ENCODE measurements at places on chromosomes 16 and 17.

- DNase-seq: no peak
Measured at GRCh38 chr16:67708368-67708771, 10.7 kb downstream of the GFOD2 start.

DNA sequence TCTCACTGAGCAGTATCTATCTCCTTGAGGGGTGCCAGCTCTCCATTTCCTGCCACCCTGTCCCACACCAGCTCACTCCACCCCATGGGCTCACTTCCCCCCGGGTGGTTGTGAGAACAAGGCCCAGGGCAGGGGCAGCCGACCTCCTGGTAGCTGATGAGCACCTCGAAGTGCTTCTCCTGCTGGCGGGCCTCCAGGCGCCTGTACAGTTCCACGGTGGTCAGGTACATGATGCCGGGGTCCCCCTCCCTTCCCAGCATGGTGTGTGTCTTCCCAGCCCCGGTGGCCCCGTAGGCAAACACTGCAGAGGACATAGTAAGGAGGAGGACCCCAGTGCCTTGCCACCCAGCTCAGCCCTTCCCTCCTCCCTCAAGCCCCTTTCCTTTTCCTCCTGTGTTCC, 12.5 kb downstream of the KIF18B start:
- DNase-seq: no peak

DNA sequence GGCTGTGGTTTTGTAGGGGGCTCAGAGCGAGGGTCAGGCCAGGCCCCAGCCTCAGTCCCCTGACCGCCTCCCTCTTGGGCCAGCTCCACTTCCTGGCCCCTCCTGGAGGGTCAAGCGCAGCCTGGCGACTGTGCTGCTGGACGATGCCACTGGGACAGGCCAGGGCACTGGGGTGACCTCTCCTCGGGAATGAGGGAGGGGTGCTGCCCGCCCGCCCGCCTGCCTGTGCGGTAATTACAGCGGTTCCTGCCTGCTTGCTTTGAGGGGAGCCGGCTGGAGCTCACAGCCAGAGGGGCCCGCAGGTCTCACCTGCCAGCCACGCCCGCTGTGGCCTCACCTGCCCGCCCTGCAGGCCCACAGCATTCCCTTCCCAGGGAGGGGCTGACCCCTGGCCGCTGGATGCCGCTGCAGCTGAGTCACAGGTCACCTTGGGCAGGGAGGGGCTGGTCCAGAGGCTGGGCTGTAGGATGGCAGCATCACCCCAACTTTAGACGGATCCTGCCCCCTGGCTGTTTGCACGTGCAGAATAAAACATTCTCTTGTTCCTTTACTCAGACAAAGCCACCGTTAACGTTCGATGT, 76.7 kb upstream of the CBX4 start:
- DNase-seq: no peak

DNA sequence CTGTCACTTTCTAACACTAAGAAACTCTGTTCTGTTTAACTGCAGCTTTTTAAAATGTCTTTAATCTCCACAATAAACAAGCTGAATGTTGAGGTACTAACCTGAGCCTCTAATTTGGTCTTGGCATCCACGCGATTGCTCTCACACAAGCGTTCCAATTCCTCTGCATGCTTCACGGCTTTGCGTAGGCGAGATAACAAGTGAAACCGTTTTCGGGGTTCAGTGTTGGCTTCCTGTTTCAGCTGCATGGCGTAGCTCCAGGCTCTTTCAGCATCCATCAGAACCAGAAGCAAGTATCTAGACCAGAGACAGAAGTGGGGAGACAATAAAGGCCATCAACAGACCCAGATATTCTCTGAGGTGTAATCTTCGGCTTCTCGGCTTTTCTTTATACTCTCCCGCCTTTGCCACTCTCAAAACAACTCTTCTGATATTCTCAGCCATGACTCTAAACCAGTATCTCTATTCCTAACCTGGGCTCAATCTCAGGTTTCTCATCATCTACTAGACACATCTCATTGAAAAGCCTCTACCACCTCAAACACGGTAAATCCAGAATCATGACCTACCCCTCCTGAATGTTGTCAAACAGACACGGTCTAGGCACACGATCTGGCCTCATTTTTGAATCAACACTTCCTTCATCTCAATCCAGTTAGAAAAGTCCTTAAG, 8.3 kb downstream of the SRP68 start:
- no peak for DNase-seq

GRCh38 chr17:50661795-50662391, 27.2 kb downstream of the ABCC3 start:
- peak; percentile 94 for DNase-seq

DNA sequence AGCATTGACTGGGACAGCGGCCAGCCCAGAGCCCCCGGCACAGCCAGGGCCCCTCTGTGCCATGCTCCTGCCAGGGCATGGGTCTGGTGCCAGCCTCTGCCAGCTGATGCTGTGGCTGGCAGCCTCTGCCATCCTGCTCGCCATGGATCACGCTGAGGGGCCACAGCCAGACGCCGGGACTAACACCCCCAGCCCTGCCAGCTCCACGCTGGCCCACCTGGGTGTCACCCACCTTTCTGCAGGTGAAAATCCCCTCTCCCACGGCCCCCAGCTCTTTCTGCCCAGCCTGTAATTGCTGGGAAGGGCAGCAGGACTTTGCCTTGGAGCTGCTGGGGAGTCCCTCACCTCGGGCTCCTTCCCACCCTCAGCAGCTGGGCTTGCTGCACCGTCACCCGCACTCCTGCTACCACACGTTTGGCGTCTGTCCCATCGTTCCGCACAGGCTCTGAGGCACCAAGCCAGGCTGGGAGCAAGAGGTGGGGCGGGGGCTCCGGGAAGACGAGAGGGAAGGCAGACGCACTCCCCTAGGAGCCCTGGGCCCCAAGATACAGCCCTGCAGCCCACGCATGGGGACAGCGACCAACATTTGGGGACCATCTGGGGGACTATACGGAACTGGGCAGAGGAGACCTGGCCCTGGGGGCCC, 42.0 kb upstream of the ACSF3 start:
- no peak for DNase-seq

- DNase-seq: peak; percentile 80
Measured at GRCh38 chr16:57318240-57318970, 33.9 kb upstream of the PLLP start.

- no peak for DNase-seq
Measured at GRCh38 chr17:16040710-16041251, 41.2 kb downstream of the TTC19 start.

- no peak for DNase-seq
Measured at GRCh38 chr17:77542011-77542410, 401.2 kb downstream of the SEC14L1 start.

DNA sequence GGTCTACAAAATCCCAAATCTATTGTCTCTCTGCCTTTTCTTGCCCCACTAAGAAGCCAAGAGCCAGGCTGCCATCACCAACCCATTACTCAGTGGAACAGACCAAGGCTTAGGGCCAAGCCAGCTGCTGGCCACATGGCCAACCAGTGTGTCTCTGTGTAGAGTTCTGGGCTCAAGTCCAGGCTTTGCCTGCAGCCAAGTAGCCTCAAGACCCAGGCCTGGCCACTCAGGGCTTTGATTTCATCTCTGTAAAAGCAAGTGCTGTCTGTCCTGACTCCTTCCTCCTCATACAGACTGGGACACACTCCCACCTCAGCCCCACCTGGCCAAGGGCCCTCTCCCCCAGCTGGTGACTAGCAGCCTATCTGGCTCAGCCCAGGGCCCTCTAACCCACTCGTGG, 14.6 kb downstream of the SREBF1 start:
- no peak for DNase-seq

GRCh38 chr16:73125850-73126524, 78.1 kb upstream of the ZFHX3 start:
- no peak for DNase-seq

DNA sequence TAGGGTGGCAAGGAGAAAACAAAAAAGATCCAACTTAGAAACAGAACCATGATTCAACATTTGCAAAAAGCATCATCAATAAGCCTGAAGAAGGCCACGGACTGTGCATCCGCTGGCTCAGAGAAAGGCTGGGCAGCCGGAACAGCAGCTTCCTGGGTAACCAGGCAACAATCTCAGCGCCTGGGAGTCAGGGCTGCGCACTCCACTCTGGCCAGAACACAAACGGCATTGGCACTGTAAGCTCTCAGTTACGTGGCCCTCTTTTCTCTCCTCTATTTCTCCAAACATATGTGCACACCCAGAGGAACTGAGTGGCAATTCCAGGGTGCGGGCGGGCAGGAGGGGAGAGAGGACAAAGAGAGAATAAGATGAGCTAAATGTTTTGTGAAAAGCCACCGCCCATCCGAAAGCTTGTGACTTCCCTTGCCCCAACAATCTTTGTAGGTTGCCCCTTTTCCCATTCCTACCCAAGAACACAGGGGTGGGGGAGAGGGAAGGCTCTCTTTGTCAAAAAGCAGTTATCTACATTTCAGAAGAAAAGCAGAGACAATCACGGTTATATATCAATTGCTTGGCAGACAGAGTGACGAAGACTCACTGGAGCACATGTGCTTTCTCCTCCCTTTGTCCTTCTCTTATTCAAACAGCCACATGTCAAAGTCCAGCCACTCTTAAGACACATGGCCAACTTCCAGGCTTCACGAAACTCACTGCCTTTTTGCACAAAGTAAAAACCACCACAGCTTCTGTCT, 6.6 kb upstream of the GHDC start:
- DNase-seq: no peak

DNA sequence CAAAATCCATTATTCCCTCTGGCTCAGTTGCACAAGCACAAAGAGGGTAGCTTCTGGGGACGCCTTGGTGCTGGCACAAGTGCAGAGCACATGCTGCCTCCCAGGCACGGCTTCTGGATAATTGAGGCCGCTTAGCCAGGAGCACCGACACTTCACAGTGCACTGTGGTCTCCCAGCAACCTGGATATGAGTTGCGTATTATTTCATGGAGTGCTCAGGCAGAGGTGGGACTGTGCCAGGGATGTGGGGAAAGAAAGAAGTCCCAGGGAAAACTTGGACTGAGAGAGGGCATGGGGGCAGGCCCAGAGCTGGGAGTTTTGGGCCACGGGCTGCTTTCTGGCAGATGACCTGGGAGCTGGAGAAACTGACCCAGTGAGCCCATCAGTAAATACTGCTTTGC, 37.5 kb downstream of the MPRIP start:
- no peak for DNase-seq

DNA sequence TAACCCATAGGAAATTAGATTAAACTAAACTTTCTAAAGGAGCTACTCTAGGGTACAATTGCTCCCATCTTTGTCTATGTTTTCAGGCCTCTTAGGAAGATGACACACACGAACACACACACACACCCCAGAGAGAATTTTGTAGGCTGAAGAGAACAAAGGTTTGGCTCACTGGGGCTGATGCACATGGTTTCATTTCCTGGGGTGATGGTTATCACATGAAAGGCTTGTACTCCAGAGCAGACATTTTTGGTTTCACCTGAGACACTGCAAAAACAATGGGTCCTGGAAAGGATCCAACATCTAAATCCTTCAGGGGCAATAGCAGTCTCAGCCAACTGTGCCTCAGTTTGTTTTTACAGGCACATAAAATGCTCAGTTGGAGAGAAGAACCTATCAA, 62.8 kb downstream of the GRB7 start:
- no peak for DNase-seq

GRCh38 chr16:53091466-53092211, 36.8 kb downstream of the CHD9 start:
- DNase-seq: no peak

GRCh38 chr17:21012736-21013135, 30.1 kb downstream of the USP22 start:
- DNase-seq: no peak

- no peak for DNase-seq
Measured at GRCh38 chr17:61813211-61813610, 50.1 kb downstream of the BRIP1 start.

DNA sequence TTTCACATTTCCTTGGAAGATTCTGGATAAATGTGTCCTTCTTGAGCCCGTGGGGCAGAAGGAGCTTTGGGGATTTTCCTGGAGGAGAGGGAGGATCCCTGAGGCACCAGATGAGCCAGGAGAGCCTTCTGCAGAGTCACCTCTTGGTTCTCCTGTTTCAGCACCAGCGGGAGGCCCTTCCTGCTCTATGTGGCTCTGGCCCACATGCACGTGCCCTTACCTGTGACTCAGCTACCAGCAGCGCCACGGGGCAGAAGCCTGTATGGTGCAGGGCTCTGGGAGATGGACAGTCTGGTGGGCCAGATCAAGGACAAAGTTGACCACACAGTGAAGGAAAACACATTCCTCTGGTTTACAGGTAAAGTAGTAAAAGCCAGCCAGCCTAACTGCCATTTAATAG, 77.1 kb downstream of the ARSG start:
- DNase-seq: no peak

GRCh38 chr16:75252946-75253911, 1.8 kb upstream of the BCAR1 start:
- DNase-seq: peak; percentile 91

- peak; percentile 60 for DNase-seq
Measured at GRCh38 chr17:81018044-81018802, 16.7 kb upstream of the BAIAP2 start.

GRCh38 chr17:73103641-73104335, 11.3 kb upstream of the SLC39A11 start:
- DNase-seq: no peak

- DNase-seq: no peak
Measured at GRCh38 chr16:11793840-11794239, 3.2 kb downstream of the ZC3H7A start.

DNA sequence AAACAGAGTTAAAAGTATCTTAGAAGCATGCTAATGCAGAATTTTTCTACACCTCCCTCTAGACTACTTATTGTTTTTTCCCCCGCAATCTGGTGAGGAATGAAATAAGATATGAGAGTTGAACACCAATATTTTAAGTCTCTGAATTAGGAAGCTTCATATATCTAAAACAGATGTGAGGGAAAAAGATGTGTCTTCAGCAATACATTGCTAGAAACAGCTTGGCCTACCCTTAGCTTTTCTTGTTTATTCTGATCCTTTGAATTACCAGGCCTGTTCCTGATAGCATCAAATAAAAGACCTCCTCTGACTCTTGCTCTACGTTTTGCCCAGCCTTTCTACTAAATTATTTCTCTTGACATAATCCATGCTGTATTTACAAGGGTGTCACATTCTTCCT, 221.8 kb downstream of the CDH11 start:
- no peak for DNase-seq

- no peak for DNase-seq
Measured at GRCh38 chr16:78735337-78735736, 635.9 kb downstream of the WWOX start.

- no peak for DNase-seq
Measured at GRCh38 chr17:61168506-61168905, 231.1 kb upstream of the TBX2 start.

DNA sequence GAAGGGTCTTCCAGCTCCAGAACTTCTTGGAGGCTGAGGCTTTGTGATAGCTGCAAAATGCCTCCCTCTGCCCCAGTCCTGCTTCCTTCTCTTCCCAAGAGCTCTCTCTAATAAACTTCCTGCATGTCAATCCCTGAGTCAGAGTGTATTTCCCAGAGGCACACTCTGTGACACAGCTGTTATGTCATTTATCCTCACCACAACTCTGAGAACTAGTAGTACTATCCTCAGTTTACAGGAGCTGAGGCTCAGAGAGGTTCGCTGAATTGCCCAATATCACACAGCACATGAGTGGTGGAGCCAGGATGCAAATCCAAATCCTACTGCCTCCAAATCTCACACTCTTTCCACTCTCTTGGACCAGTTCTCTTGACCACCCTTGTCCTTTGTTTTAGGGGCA, 20.0 kb downstream of the UNC45B start:
- no peak for DNase-seq
